A549 treated with AZD2906 at 1 μM for 4 hours (cell line): ENCODE measurements at places on chromosomes 13 and 19. TPM values are rescaled to one million over a fixed set of nuclear protein-coding genes. Genes with fewer than 3 reads are reported as not detected.

The LSM14A gene
- total RNA-seq: 191 to 334 TPM (median 235 TPM) in 5 replicates

The AMH gene
- 4.6 to 18.6 TPM (median 14.0 TPM) in 5 replicates for total RNA-seq

The CILP2 gene
- 0.14 to 0.32 TPM (median 0.19 TPM) in 5 replicates for total RNA-seq

The VSTM2B gene
- total RNA-seq: not detected in 5 replicates

The REEP6 gene
- total RNA-seq: 4.2 to 5.9 TPM (median 5.5 TPM) in 5 replicates

The PLPP2 gene
- 75.6 to 112 TPM (median 102 TPM) in 5 replicates for total RNA-seq

The CPB2 gene
- 0.08 to 0.09 TPM in 2 of 5 replicates, not detected in the others for total RNA-seq
